Activated T-cell treated with anti-CD3 and anti-CD28 coated beads, Interleukin-2, amount 50 U/mL, for 4 hours (primary cell): ENCODE measurements at places on chromosomes 4 and X.

DNA sequence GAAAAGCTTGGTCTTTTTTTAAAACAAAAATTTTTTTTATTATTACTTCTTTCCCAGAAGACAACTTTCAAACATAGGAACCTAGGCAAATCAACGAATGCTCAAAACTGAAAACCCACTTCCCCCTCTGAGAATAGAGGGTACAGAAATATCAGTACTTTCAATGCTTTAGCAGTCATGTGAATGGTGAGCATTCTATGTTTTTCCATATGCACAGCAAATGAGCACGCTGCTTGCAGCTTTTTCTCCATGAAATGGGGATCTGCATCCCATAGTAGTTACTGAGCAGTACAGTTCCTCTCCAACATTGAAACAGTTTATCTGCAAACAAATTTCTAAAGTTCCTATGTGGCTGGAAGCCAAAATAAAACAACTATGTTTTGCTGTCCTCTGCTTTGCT lies 108.4 kb upstream of the BMP2K start:
- DNase-seq: no peak

- DNase-seq: no peak
Observed at GRCh38 chr4:74258963-74259362, 49.3 kb upstream of the EPGN start.

DNA sequence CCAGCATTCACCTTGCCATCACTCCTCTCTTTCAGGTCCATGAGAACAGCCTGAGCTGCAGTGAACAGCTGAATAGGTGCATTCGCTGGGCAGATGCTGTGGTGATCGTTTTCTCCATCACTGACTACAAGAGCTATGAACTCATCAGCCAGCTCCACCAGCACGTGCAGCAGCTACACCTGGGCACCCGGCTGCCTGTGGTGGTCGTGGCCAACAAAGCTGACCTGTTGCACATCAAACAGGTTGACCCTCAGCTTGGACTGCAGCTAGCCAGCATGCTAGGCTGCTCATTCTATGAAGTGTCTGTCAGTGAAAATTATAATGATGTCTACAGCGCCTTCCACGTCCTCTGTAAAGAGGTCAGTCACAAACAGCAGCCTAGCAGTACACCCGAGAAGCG lies 3.2 kb downstream of the RASL11B start:
- no peak for DNase-seq

DNA sequence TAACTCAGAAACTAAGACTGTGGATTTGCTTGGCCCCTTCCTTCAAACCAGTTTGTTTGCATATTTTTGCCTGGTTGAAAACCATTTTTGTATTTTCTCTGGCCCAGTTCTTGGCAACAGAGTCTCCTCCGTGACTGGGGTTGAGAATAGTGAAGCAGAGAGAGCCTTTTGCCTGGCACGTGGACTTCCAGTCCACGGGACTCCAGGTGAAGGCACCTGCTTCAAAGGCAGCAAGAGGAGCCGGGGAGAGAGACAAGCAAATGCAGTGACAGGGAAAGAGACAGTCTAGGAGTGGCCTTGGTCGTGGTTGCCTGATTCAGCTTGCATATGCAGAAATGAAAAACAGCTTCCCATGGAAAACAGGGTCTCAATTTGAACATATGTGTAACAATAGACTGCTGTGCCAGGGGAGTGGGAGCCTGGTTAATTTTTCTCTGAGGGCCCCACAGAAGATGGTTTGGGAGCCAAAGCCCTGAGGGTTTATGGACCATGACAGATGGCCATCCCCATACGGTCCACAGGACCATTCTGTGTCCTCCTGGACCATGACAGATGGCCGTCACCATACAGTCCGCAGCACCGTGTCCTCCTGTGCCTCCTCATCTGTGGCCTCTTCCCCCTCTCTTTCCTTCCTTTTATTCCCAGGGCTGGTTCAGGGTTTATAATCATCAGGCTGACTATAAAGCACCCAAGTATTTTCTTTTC lies 272.2 kb upstream of the RASGEF1B start:
- DNase-seq: no peak

DNA sequence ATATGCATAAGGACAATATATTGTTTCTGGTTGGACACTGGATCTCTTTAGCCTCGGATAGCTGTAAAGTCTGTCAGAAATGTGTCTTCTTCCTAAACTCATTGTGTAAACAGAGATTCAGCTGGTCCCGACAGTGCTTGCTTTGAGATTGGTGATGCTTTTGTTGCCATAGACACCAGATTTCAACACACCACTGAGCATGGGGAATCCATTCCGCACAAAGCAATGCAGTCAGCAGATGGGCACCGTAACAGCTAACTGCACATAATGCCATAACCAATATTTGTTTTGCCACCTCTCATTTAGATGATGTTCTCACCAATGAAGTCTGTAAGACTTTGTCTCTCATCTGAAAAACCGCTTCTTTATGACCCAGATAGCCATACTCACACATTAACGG lies 33.3 kb upstream of the FAM47C start:
- DNase-seq: no peak

DNA sequence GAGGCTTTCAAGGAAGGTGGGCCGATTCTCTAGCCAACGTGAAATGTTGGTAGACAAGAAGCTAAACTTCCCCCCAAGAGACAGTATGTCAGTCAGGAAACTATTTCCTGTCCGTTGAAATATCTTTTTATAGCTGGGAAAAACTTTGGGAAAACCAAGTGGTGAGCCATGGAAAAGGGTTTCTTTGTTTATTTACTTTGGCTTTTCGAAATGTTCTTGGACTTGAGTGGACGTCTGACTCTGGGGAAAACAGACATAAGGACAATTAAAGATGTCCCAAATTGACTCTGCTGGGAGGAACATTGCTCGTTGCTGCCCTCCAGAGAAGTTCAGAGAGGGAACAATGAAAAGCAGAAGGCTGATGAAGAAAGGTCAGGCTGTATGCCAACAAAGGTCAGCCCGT lies 295.4 kb downstream of the RAPGEF2 start:
- DNase-seq: no peak

DNA sequence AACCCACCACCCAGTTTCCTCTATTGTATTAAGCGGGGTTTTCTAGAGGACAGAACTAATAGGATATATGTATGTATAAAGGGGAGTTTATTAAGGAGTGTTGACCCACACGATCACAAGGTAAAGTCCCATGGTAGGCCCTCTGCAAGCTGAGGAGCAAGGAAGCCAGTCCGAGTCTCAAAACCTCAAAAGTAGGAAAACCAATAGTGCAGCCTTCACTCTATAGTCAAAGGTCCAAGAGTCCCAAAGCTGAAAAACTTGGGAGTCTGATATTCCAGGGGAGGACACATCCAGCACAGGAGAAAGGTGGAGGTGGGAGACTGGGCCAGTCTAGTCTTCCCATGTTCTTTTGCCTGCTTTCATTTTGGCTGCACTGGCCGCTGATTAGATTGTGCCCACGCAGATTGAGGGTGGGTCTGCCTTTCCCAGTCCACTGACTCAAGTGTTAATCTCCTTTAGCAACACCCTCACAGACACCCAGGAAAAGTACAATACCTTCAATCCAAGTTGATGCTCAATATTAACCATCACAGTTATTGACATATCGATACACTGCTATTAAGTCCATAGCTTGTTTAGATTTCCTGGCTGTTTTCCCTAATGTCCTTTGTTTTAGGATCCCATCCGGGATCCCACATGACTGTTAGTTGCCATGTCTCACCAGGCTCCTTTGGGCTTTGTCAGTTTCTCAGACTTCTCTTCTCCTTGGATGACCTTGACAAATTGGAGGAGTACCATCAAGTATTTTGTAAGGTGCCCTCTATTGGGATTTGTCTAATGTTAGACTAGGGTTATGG lies 12.2 kb downstream of the UCHL1 start:
- no peak for DNase-seq
